Thoracic aorta (tissue), 2 donors: ENCODE measurements at places on chromosomes 16 and 17.

- no peaks in the 10 kb centered on the region for H3K4me1 ChIP-seq
- no peaks in the 10 kb centered on the region for H3K36me3 ChIP-seq
- no peak overlapping the region for H3K27ac ChIP-seq
- H3K27me3 ChIP-seq = no peaks in the 10 kb centered on the region
- H3K4me3 ChIP-seq = no peak overlapping the region
These were observed 31.2 kb downstream of the XYLT1 start for GRCh38 chr16:17439580-17439979.

DNA sequence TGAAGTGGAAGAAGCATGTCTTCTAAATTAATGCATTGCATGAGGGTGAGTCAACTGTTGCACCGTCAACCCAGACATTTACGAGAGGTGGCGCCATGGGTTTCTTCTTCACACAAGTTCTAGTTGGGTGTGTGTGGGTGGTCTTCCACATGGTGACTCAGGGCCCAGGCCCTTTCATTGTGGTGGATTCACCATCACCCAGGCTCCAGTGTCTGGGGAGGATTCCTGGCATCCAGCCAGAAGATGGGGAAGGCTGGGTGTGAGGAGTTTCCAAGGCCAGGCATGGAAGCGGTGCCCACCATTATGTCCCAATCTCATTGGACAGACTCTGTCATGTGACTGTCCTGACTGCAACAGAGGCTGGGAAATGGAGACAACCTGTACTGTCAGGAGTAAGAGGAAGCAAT lies 21.4 kb upstream of the JPH3 start:
- H3K4me1 ChIP-seq = peaks cover 33% of the 10 kb centered on the region
- no peaks in the 10 kb centered on the region for H3K27me3 ChIP-seq
- peak overlapping the region; percentile 97 for H3K27ac ChIP-seq
- DNase-seq = no peak
- no peak overlapping the region for H3K4me3 ChIP-seq
- no peaks in the 10 kb centered on the region for H3K36me3 ChIP-seq

GRCh38 chr17:14594690-14595089 lies 293.8 kb downstream of the HS3ST3B1 start:
- H3K27ac ChIP-seq = no peak overlapping the region
- no peak for DNase-seq
- H3K27me3 ChIP-seq = no peaks in the 10 kb centered on the region
- H3K36me3 ChIP-seq = no peaks in the 10 kb centered on the region

DNA sequence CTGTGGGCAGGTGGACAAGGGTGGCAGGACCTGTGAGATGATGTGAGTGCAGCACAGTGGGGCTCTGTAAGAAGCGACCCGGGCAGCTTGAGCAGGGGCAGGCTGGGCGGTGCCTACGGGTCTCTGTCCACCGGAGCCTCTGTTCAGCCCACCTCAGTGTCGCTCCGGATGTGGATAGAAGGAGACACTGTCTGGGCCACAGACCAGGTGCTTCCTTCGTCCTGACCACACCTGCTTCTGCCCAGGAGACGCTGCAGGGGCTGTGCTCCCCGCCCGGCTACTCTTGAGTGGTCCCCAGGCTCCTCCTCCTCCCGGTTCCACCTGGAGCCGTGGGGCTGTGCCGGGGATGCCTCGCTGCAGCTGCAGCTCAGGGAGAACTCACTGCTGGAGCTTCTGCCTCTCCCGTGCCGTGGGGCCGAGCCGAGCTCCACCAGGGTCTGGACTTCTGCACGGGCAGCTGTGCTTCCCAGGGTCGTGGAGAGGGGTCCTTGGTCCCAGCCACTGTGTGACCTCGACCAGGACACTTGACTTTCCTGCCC lies 21.5 kb downstream of the METRNL start:
- H3K36me3 ChIP-seq = peaks cover 9% of the 10 kb centered on the region
- H3K27me3 ChIP-seq = no peaks in the 10 kb centered on the region
- peak overlapping the region; percentile 68 for H3K4me3 ChIP-seq
